ENCODE measurements at places on chromosomes 16 and 17.

DNA sequence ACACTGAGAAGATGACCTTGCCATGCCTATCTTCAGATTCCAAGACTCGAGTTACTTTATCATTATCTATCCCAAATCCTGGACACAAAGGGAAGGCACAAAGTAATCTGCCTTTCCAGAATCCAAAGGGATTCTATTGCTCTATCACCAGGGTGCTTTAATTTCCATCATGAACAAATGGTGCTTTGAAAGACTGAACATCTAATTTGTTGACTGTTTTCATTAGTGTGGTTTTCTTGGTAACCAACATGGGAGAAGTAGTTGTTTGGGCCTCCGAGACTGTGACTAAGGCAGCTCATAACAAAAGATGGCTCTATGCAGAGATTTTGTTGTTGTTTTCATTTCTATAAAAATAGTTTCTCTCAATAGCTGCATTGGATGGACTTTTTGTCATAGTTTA, 441.0 kb upstream of the SOX9 start:
- DNase-seq, result no peak

- DNase-seq, result no peak
These were observed 24.0 kb downstream of the CREBBP start for GRCh38 chr16:3856367-3857141.

GRCh38 chr17:41190328-41190727, 641 bp downstream of the KRTAP9-1 start:
- DNase-seq, result no peak

- DNase-seq, result no peak
These were observed 24.3 kb upstream of the CDH15 start for GRCh38 chr16:89147085-89147817.

- no peak for DNase-seq
These were observed 269.3 kb upstream of the TBX2 start for GRCh38 chr17:61130330-61130729.

DNA sequence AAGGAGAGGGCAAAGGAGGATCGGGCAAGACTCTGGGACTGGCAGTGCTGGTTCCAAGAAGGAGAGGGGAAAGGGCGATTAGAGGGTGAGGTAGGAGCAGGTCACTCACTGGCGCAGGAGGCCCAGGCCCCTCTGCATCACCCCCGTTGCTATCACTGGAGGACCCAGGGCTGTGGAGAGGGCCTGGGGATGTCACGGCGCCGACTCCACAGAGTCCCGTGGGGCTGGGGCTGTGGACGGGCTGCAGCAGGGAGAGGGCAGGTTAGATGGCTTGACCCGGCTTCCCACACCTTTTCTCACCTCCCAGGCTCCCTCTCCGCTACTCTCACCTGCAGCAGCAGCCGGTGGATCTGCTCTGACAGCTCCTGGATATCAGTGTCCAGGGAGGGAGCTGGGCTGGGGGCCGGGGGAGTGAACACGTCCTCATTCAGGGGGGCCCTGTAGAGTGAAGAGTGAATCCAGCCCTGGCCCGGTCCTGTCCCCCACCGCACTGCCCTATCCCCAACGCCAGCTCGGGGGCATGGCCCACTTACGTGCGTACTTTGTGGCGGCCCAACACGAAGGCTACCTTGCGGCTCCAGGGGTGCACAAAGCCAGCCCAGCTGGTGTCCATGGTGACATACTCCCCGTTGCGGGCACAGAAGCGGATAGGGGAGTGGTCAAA, 4.9 kb downstream of the PER1 start:
- no peak for DNase-seq

GRCh38 chr17:63476459-63476853, 405 bp upstream of the ACE start:
- DNase-seq, result no peak

DNA sequence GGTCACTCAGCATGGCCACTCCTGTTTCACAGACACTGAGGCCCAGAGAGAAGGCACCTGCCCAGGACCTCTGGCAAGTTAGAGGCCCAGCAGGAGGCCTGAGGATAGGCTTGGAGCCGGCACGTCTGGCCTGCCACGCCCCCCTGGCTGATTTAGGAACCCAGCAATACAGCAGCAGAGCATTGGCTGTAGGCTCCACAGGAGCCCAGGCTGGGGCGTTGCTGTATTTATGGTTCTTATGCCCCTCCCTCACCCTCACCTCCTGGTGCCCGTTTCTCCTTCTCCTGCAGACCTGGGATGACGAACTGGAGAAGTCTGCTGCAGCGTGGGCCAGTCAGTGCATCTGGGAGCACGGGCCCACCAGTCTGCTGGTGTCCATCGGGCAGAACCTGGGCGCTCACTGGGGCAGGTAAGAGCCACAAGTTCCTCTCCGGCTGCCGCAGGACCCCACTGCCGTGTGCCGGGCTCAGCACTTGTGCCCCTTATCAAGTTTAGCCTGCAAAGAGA, 25.8 kb downstream of the CRISPLD2 start:
- no peak for DNase-seq

DNA sequence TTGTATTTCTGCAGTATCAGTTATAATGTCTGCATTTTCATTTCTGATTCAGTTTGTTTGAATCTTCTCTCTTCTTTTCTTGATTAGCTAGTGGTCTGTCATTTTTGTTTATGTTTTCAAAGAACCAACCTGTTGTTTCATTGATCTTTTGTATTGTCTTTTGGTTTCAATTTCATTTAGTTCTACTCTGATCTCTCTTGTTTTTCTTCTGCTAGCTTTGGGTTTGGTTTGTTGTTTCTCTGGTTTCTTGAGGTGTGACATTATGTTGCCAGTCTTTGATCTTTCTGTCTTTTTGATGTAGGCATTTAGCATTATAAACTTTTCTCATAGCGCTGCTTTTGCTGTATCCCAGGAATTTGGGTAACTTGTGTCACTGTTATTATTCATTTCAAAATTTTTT, 107.2 kb downstream of the PHKB start:
- no peak for DNase-seq

DNA sequence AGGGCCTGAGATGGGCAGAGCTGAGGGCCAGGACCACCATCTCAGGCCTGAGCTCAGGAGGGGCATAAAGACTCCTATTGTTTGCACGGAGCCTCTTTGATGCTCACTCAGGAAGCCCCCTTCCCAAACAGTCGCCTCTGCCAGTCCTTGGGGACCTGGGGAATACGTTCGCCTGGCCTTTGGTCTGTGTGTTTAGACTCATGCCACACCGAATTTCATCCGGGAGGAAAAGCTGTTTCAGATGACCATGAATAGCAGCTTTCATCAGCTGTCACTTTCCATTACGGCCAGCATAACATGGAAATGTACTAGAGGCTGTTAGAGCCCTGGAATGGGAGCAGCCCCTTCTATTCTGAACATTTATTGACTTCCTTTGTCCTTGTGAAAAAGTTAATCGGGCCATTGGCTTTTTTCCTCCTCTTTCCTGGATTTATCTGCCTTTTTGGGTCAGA, 139.0 kb downstream of the HS3ST3A1 start:
- DNase-seq, result no peak

GRCh38 chr17:51778842-51779241, 379.7 kb downstream of the CA10 start:
- no peak for DNase-seq

- DNase-seq, result peak; percentile 63
These were observed 13.8 kb downstream of the RIPOR1 start for GRCh38 chr16:67542464-67542863.

DNA sequence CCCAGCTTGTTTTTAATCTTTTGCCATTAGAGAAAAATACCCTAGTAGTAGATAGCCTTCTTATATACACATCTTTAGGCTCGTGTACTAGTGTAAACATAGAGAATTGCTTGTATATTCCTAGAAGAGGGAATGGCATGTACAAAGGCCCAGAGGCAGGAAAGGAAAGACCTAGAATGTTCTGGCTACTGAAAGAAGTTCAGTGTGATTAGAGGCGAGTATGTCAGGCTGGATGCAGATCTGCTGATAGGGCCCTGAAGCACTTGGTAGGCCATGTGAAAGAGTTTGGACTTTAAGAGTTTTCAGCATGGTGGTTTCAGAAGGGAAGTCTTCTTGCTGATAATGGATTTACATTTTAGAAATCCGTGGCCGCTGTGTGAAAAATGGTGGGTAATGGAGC, 17.4 kb downstream of the CTCF start:
- DNase-seq, result no peak

DNA sequence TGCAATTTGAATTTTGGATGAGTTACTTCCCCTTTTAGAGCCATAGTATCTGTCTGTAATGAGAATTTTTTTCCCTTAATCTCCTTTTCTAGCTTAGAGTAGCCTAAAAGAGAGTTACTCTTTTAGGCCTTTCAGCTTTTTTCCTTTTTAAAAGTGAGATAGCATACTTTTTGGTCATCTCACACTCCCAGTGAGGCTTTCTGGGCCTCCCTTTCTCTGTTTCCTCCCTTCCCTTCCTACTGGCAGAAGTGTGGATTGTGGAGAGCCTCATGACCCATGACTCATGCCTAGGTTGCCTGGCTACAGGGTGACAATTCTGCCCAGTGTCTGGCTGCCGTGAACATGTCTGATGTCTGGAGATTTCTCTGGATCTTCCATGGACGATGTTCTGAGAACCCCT, 15.2 kb downstream of the KRT23 start:
- DNase-seq, result peak; percentile 93

GRCh38 chr17:75843577-75844529, at the start of gene UNC13D:
UNC13D (minus strand) TSS chr17:75844404; CDS start chr17:75844337, 67 bp downstream.
- no peak for DNase-seq

GRCh38 chr17:50719924-50720794, 756 bp downstream of the LUC7L3 start:
- DNase-seq, result no peak

DNA sequence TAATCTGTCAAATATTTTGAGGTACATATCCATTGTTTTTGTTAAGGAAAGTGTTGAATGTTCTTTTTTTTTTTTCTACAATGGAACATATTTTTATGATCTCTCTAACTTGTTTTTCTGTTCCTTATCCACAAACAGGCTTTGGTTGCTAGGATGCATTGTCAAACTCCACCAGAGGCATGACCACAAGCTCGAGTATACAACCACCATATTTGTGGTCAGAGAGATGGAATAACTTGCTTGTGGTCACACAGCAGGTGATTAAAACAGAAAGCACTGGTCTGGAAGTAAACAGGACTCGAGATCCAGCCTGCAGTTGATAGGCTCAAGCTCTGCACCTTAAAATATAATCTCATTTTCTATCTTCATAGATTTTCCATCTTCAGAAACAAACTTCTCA, 105.8 kb upstream of the ADAMTS18 start:
- no peak for DNase-seq

DNA sequence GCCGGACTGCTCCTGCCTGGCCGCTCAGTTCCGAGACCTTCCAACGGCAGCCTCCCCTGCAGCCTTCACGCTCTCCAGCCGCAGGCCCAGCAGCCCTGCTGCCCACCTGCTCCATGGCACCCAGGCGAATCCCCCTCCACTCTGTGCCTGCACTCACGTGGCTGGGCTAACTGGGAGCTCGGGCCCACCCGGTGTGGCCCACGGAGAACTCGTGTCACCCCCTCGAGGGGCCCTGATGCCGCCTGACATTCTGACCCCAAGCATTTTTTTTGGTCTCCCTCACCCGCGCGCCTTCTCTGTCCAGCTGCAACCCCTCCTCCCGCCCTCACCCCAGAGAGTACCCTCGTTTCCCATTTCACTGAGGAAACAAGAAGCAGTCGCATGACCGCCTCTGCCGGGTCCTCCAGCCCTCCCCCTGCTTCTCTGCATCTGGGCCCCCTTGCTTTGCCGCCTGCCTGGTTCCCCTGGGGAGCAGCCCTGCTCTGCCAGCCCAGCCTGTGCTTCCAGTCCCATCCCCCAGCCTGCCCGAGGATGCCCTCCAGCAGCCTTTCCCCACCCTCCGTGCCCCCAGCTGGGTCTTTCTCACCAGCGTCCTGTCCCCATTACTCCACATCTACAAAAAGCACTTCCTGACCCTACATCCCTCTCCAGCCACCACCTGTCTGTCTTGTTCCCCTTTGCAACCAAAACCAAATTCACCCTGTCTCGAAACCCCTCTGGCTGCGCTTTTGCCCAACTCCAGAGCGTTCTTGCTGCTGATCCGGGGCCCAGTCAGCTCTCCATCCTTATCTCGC, 146.4 kb upstream of the CHMP6 start:
- no peak for DNase-seq

DNA sequence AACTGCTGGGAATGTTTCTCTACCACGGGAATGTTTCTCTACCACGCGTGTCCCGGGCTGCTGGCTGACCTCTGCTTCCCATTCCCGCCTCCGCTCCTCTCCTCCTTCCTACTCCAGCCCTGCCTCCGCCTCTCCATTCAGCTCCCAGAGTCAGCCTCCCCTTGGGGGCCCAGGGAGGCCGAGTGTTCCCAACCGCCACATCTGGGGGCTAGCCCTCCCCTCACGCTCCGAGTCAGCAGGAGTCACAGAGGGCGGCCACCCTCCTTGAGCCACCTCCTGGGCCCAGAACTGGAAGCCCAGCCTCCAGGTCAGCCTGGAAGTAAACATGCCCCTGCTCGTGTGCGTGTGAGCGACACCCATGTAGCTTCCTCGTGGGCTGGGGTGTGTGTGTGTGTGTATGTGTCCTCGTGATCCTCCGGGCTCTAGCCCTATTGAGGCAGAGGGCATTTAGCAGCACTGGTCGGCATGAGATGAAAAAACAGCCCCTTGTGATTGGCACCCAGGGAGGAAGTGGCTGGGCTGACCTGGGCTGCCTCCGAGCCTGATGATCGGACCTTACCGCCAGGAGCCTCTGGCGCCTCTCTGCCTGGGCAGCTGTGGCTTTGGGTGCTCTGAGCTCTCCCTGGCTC, 7.3 kb downstream of the CYGB start:
- no peak for DNase-seq

- DNase-seq, result no peak
These were observed 108.3 kb upstream of the ZNF750 start for GRCh38 chr17:82948081-82948511.

GRCh38 chr17:49527927-49528651, 33.0 kb downstream of the NGFR start:
- DNase-seq, result no peak

DNA sequence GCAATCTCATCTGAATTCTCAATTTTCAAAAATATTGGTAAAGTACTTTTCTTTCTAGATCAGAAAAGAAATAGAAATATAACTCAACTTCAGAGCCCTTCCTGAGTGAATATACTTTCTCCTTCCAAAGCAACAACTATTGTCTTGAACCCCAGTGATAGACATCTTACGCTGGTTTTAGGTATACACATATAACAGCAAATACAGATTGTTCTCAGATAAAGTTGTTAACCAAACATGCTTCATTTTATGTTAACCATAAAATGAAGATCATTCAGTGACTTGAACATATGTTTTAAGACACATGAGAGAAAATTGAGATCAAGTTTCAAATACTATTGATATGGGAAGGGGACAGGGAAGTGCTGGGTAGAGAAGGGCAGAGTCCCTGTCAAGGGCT, 53.7 kb upstream of the C17orf78 start:
- DNase-seq, result no peak

GRCh38 chr17:56742601-56743000, 91.1 kb downstream of the C17orf67 start:
- DNase-seq, result no peak
